ENCODE measurements at places on chromosomes 2 and 18.

DNA sequence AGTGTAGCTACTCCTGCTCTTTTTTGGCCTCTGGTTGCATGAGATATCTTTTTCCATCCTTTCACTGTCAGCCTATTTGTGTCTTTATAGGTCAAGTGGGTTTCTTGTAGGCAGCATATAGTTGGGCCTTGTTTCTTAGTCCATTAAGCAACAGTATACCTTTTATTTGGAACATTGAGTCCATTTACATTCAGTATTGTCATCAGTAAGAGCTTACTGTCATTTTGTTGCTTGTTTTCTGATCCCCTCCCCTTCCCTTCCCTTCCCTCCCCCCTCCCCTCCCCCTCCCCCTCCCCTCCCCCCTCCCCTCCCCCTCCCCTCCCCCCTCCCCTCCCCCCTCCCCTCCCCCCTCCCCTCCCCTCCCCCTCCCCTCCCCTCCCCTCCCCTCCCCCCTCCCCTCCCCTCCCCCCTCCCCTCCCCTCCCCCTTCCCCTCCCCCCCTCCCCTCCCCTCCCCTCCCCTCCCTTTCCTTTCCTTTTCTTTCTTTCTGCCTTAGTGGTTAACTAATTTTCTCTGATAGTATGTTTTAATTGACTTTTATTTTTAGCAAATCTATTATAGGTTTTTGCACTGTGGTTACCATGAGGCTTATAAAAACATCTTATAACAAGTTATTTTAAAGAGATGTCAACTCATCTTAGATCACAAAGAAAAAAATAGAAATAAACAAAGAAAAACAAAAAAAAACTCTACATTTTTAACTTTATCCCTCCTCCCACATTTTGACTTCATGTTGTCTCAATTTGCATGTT is 13.2 kb upstream of the DCDC2C start:
- no peak for DNase-seq

- DNase-seq, result no peak
These were observed 59.8 kb downstream of the TAF4B start for GRCh38 chr18:26286008-26286407.

DNA sequence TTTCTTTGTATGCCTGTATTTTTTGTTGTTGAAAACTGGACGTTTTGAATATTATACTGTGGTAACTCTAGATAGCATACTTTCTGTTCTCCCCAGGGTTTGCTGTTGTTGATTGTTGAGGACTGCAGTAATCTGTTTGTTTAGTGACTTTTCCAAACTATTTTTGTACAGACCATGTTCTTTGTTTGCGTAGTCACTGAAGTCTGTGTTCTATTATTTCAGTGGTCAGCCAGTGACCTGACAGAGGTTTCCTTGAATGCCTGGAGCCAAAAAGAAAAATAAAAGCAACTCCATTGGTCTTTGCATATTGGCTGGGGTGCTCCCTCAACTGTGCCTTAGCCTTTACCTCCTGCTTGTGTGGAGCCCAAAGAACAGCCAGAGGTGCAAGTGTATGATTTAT is 42.7 kb upstream of the PHLPP1 start:
- DNase-seq, result no peak

DNA sequence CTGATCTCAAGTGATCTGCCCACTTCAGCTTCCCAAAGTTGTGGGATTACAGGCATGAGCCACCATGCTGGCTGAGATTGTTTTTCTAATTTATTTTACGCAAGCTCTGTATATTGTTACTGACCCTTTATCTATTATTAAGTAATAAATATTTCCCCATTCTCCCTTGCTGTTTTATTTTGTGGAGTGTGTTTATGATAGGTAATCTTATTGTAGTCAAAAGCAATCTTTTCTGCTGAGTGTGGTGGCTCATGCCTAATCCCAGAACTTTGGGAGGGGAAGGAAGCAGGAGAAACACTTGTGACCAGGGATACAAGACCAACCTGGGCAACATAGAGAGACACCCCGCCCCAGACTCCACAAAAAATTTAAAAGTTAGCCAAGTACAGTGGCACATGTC is 55.2 kb upstream of the RTN4 start:
- no peak for DNase-seq

- no peak for DNase-seq
These were observed 26.6 kb upstream of the STEAP3 start for GRCh38 chr2:119197126-119197405.

DNA sequence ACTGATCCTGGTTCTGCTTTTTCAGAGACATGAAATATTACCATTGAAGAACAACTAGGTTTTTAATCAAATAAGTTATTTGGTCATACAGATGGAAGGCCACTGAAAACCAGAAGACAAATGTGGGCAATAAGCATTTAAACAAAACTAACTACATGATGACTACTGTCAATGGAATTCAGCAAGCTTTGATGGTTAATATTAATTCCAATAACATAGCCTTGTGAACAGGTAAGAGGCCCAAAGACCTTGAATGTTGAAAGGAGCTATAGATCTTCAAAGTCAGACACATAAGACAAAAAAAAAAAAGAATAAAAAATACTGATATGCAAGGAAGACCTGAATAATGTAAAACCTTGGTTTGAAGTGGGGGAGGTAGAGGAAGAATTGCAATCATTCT is 1955.6 kb upstream of the CELF4 start:
- no peak for DNase-seq

DNA sequence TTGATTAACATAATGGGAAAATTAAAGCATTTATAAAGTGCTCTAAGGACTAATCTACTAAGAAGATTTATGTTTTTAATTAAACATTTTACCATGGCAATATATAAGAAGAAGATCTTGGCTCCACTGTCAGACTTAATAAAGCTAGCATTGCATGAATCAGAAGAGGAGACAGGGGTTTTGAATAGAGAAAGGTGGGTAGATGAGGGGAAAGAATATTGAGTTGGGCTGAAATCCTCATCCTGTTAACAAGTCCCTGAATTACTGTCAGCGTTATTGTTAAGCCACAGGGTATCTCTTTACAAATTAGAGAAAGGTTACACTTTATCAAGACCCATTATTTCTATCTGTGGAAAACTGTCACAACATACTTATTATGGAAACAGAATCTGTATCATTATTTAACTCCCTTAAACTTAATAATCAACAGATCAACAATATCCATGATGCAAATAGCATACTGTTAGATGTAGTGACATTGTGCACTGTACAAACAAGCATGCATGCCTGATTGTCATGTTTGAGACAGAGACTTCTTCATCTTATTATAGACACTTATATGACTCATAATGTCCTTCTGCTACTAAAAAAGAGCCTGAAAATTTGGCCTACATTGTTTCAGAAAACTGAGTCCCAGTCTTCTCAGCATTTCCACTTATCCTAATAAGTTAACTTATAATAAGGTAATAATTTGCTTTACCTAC is 304.1 kb downstream of the NRXN1 start:
- no peak for DNase-seq

DNA sequence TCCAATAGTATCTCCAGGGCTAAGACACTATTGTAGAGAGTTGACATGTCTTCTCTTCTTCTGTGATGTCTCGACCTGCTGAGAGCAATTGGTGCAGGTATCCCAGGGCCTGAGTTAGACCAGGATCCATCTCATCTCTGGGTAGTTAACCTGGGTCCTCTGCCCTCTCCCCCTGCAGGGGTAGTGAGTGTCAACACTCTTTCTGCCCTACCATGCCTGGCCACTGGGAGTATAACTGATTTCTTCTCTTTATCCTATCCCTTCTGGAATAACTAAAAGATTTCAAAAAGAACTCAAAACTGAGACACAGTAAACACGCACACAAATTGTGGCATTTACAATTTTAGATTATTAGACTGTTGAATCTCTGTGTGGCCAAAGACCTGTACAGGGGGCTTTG is 20.8 kb upstream of the SIX3 start:
- no peak for DNase-seq

DNA sequence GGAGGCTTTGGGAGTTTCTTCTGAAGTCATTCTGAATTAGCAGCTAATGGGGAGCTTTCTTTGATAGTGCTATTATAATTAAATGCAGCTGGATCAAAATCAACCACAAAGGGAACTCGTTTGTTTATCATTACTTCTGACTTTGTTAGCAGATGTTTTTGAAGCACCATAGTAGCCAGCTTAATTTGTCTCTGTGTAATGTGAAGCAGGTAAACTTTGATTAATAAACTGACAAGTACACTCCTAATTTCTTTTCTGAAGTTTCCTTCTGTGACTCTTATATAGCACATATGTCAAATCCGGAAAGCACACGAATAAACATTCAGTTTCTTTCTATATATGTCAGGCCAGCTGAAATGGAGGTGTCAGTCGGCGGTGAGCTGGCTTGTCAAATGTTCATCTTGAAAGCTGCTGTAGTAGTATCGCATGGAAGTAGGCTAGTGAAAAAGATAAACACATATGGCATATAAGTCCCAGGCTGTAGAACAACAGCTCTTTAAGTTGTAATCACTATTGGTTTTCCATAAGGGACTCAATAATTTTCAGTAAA is 451.9 kb upstream of the ZEB2 start:
- DNase-seq, result no peak

DNA sequence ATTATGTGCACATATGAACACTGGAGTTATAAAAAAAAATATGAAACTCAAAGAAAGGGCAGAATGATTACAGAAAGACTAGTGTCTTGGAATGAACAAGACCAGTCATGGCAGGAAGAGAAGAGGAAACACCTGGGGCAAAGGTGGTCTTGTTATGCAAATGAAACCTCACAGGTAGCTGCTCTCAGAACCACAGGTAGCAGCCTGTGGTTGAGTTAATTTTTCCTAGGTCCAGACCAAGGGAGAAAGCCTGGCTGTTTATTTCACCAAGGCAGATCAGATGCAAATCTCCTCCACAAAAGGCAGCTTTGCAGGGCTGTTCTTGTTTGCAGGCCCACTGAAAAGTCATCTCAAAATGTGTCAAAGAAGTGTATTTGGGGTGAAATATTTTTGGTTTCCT is 785.8 kb downstream of the RNF144A start:
- no peak for DNase-seq

GRCh38 chr2:201148434-201148990 is 32.5 kb downstream of the CFLAR start:
- DNase-seq, result no peak

GRCh38 chr2:234974501-234975385 is 22.9 kb downstream of the SH3BP4 start:
- DNase-seq, result no peak

DNA sequence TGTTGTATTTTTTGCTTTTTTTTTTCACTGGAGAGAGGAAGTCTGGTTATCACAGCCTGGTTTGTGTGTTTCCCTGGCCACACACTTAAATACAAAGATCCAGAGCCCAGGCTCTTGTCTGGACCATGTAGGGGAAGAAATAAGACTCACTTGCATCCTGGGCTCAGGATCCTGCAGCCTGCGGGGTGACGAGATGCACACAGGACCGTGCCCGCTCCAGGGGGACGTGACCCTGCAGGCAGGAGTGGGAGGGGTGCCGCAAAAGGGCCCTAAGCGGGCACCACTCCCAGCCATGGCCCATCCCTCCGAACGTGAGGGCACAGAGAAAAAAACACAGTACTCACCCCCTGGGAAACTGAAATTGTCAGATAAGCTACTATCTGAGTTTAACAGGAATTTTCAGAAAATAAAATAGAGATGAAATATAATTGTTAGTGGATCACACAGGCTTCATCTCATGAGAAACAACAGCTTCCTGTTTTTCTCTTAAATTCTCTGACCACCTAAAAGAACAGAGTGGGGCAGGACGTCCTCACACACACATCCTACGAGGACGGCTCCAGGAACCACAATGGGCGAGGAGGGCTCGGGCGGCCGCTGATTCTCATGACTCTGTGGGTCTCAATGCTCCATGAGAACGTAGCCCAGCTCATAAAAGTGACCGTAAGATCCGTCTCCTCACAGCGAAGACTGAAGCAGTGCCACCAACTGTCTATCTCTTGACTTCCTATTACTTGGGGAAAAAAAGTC is 142.6 kb upstream of the ALKAL2 start:
- no peak for DNase-seq

DNA sequence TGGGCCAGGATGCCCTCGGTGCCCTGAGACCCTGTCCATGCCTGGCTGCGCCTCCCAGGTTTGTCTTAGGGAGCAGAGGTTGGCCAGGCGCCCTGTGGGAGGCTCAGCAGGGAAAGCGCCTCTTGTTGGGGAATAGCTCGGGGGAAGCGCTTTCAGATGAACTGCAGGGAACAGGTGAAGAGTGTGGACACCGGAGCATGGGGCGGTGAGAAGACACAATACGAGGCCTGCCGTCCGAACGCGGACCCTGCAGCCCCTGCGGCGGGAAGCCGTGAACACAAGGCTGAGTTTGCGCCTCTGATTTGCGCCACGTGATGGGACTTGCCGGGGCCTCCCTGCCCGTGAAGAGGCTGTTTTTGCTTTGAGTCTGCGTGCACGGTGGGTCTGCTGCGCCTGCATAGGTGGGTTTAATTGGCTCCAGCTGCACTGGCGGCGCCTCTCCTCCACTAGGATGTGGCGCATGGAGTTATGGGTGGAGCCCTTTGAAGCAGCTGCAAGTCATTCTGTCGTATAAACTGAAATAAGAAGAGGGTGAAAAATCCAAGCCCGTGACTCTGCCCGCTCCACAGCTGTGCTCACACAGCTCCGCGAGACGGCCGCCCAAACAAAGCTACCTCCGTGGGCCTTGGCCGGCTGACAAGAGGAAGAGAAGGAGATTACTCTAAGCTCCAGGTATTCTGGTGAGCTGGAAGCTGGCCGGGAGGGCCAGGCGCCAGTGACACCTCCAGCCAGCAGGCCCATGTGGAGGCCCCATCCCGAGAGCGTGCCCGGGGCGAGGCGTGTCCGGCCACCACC is 103.5 kb upstream of the CTDP1 start:
- DNase-seq, result no peak

- no peak for DNase-seq
These were observed 16.4 kb downstream of the MAP3K19 start for GRCh38 chr2:135030826-135031225.

DNA sequence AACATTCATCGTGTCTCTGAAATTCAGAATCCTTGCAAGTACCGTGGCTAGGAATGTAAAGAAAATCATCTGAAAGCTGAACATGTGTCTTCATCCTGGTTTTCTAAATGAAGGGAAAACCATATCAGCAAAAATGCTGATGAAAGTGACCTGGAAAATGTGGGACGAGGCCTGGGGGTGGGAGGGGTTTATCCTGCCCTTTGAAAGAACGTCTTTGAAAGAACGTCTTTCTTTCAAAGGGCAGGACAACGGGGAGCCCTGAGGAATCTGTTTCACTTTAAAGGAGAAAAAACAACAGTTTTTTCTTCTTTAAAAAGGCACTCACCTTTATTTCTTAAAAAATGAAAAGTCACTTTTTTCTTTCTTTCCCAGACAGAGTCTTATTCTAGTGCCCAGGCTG is 185.2 kb downstream of the ALPK2 start:
- DNase-seq, result no peak

- DNase-seq, result no peak
These were observed 232.2 kb downstream of the MYCN start for GRCh38 chr2:16172324-16173175.

DNA sequence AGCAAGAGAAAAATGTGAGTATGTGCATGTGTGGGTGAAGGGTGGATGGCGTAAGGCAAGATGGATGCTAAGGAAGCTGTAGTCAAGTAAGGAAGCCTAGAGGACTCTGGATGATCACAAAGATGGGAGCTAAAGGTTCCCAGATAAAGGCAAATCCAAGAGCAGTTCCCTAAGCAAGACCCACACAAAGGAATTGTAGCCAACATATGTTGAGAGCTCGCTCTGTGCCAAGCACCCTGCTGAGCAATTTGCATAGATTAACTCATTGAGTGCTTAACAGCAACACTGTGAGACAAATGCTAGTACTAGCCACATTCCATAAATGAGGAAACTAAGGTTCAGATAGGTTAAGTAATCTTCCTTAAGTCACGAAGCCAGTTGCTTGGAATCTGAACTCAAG is 132.6 kb downstream of the C1D start:
- no peak for DNase-seq

- peak; percentile 6 for DNase-seq
These were observed 144.2 kb upstream of the HDAC4 start for GRCh38 chr2:239544918-239545465.

GRCh38 chr2:24238158-24238557 is 63.3 kb downstream of the FAM228A start:
- no peak for DNase-seq
